RPMI7951 (cell line): ENCODE measurements at places on chromosomes 4 and X. TPM values are rescaled to one million over a fixed set of nuclear protein-coding genes. Genes with fewer than 3 reads are reported as not detected.

The TCEAL2 gene
- not detected in 2 replicates for total RNA-seq

The PRPS2 gene
- total RNA-seq = 53.8 and 54.0 TPM in 2 replicates

The TMEM154 gene
- 0.59 and 0.60 TPM in 2 replicates for total RNA-seq

The NPY2R gene
- total RNA-seq = not detected in 2 replicates

The TACR3 gene
- total RNA-seq = not detected in 2 replicates

The ASB12 gene
- total RNA-seq = not detected in 2 replicates

The SPP1 gene
- 2.6 and 3.1 TPM in 2 replicates for total RNA-seq

The CA5B gene
- 29.6 and 35.7 TPM in 2 replicates for total RNA-seq

The CETN2 gene
- 42.1 and 44.6 TPM in 2 replicates for total RNA-seq

GRCh38 chrX:35622040-35622439 is 176.1 kb upstream of the MAGEB16 start:
- peak; percentile 0 for DNase-seq

DNA sequence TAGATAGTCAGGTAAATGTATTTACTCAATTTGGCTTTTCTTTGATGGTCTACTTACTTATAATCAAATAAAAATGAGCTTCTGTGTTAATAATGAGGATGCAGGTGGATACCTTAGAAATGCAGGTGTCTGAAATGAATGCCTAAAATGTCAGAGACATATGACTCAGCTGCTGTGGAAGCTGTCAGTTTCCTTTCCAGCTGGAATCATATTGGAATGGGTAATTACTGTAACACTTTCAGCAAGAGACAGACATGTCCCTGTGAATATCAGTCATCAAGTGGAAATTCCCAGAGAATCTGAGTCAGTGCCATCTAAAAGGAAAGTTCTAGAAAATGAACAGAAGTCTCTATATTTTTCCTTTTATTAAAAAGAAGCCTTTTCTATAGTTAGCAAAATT is 783.0 kb upstream of the AADAT start:
- no peak for DNase-seq

DNA sequence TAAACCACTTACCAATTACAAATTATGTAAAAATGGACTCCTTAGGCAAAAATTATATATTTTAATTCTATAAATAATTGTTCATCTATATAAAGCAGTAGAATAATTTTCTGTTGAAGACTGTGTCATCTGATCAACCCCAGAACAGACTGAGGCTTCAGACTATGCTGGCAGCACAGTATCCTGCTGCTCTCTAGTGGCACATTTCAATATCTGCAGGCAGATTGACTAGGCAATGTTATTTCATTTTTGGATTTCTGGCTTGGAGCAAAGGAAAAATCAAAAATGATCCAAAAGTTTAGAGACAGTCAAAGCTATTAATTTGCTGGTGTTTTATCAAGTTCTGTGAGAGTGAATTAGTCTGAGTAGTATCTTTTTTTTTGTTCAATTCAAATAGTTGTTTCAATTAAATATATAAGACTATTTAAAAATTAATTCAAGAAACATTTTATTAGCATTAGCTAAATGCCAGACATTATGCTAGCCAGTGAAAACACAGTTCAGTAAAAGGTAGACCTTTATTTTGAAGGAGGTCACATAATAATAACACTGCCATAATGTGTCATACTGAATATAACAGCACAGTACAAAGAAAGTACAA is 21.3 kb upstream of the SULT1E1 start:
- no peak for DNase-seq

- no peak for DNase-seq
These were observed 19.3 kb upstream of the RASL11B start for GRCh38 chr4:52842792-52843191.

GRCh38 chrX:44904542-44905115 is 31.6 kb downstream of the KDM6A start:
- DNase-seq = no peak

DNA sequence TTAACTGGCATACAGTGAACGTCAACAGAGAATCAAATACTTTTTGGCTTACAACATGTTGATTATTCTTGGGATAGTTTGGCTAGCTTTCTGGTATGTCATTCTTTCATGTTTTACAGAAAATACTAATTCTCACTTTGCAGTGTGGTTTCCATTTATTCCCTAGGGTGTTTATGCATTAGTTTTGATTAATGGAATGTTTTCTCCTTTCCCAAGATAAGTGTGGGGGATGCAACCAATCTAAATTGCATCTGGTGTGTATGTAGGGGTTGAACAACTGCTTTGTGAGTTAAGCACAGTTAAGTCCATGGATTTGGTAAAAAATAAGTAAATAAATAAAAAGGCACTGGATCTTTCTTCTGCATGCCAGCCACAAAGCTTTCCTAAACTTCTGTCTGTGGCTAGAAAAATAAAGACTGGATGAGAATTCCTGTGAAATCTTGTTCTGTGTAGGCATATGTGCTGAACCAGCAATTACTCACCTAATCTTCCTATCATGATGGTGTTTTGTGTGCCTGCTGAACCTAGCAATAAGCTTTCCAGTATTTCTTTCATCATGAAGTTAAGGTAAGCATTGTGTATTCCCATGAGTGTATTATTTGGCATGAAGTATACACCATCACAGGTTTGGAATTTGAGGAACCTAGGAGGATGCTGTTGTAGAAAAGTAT is 50.6 kb upstream of the TENM3 start:
- no peak for DNase-seq

- no peak for DNase-seq
These were observed 1344.0 kb downstream of the FSTL5 start for GRCh38 chr4:160819791-160820190.

- no peak for DNase-seq
These were observed 148.2 kb downstream of the LDB2 start for GRCh38 chr4:16750216-16750615.

GRCh38 chr4:181018913-181019312 is 1224.3 kb upstream of the TENM3 start:
- no peak for DNase-seq

- DNase-seq = no peak
These were observed 81.5 kb downstream of the USP46 start for GRCh38 chr4:52577624-52577962.

DNA sequence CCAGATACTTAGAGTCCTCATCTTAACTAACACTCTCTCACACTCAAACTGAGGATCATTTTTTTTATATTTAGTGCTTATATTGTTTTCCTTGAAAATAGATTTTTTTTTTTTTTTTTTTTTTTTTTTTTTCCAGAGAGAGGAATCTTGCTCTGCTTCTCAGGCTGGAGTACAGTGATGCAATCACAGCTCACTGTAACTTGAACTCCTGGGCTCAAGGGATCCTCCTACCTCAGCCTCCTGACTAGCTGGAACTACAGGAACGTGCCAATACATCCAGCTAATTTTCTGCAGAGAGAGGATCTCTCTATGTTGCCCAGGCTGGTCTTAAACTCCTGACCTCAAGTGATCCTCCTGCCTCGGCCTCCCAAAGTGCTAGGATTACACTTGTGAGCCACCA is 650.3 kb upstream of the ATOH1 start:
- no peak for DNase-seq

DNA sequence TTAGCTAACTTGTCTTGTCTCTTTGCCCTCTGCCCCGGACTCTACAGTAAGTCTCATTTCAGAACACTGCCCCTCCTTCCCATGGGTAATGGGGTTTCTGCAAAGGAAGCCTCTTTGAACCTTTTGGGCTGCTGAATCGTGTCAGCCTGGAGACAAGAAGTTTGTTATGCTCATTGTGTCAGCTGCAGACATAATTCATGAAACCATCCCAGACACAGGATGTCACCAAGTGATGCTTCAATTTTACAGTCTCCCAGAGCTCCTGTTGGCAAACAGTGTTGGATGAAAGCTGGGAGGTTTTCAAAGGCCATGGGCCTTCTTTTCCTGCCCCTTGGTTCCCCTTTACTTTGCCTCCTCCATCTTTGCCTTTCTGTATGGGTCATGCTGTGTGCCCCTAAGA is 223.1 kb upstream of the TAPT1 start:
- DNase-seq = no peak

GRCh38 chr4:98887145-98887544 is 41.8 kb downstream of the EIF4E start:
- no peak for DNase-seq

DNA sequence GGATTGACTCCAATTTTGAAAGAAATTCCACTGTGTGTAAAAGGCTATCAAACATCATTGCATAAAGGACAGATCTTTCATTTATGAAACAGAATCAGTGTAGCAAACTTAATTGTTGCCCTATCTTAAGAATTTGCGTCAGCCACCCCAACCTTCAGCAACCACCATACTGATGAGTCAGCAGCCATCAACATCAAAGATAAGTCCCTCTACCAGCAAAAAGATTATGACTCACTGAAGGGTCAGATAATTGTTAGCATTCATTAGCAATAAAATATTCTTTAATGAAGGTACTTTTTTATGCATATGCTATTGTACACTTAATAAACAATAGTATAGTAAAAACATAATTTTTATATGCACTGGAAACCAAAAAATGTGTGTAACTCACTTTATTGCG is 15.8 kb upstream of the GRSF1 start:
- no peak for DNase-seq

DNA sequence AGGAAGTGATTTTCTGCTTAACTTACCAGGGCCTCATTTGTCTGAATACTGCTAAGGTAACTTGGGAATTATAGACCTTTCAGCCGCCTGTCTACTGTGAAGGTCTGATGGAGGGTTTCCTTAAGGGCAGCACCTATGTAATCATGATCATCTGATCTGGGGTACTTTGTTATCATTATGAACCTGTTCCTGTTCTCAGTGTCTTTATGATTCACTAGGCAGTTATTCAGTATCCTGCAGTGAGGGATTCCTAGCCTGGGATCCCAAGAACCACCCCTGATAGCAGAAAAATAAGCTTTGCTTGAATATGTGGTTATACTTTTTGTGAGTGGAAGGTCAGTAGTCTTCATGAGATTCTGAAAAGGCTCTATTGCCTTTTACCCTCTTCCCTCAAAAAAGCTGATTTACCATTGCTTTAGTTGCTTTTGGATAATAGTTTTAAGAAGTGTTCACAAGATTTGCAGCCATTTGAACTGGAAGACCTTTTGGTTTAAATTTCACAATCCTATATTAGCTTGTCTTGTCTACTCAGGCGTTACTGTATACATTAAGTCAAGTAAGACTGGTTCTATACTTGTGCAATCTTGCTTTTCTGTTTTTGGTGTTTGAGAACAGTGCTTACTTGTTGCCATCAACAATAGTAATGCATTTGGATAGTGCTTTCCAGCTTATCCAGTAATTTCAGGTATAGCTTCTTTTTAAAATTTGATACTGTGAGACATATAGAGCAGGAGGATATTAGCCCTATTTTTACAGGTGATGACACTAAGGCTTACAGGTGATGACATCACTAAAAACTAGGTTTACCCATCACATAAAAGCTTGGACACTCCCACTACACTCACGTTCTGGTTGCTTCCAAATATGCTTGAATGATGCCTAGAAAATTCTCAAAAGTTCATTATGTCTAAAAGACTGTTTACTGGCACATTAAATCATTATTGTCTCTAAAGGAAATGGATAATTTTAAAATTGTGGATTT is 60.0 kb downstream of the FHIP1A start:
- no peak for DNase-seq

DNA sequence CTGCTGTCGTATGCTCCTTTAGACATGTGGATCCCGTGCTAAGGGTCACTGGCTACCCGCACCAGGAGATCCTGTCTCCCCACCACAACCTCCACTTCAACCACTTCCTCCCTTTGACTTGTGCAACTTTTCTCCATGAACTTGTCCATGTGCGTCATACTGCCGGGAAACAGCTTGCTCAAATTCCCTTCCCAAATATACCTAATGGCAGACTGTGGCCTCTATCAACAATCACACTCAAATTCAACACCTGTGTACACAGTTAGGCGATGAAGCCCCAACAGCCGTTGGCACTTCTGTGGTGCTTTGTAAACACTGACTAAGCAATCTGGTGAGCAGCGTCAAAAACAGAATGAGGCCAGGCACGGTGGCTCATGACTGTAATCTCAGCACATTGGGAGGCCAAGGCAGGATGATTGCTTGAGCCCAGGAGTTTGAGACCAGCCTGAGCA is 49.5 kb downstream of the CD99L2 start:
- DNase-seq = no peak

DNA sequence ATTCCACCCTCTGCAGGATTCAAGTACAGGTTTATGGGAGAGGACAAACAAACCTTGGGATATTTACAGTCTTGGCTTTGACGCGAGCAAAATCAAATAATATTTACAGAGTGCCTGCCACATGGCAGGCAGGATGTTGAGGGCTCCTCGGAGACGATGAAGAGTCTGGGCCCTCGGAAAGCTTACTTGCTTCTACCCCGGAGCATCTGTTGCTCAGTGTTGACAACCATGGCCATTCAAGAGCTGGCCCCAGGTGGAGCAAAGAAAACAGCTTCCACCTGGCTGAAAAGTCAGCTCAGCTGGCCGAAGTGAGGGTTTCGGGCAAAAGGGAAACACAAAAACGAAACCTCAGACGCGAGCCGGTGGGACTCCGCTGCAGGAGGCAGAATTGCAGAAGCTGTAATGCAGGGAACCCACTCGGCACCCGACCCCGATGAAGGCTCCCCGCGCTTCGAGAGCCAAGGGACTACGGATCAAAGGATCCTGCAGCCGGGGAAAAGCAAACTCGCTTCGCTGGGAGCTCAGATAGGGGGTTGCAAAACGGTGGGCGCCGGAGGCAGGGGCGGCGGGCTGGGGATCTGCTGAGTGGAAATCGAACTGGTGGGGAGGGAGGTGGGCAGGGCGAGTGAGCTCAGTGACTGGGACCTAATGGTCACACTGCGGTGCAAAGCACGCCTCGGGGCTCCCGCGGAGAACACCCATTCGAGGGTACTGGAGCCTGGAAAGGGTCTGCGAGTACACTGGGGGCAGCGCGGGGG is 805 bp downstream of the ATP8A1 start:
- DNase-seq = no peak

DNA sequence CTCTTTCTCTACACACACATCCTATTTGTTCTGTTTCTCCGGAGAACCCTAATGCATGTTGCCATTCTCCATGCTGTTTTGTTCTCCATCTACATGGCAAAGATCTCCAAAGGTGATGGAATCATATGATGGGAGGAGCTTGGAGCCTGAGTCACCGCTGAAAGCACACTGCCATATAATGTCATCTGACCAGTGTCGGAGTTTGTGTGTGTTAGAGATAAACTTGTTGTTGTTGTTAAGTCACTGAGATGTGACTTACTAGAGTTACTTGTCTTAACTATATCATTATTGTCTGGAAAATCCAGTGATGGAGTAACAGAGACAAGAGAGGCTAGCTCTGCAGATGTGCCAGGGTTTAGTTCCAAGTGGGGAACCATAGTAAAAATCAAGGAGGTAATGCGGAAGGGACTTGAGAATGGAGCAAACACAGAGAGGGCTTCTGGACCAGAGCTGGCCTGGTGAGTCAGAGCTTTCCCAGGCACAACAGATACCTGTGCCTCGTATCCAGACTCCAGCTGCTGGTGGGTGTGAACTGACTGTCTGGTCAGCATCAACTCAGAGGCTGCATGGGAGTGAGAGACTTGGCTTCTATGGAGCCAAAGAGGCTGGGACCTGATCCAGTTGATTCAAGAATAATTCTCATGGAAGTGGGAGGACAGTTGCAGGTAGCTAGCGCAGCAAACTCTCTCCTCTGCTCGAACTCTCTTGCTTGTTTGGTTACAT is 30.6 kb upstream of the CCKAR start:
- no peak for DNase-seq

- no peak for DNase-seq
These were observed 86.8 kb downstream of the CAMK2D start for GRCh38 chr4:113674733-113675132.

GRCh38 chrX:48090123-48090522 is 18.7 kb upstream of the ZNF630 start:
- DNase-seq = no peak

GRCh38 chr4:145061318-145061920 is 36.6 kb downstream of the ANAPC10 start:
- DNase-seq = peak; percentile 46
